ENCODE measurements at places on chromosomes 3 and 15.

- DNase-seq, result no peak
Observed at GRCh38 chr15:65192016-65192415, 6.9 kb upstream of the CLPX start.

GRCh38 chr3:86180696-86181095, 810.3 kb downstream of the VGLL3 start:
- DNase-seq, result no peak

DNA sequence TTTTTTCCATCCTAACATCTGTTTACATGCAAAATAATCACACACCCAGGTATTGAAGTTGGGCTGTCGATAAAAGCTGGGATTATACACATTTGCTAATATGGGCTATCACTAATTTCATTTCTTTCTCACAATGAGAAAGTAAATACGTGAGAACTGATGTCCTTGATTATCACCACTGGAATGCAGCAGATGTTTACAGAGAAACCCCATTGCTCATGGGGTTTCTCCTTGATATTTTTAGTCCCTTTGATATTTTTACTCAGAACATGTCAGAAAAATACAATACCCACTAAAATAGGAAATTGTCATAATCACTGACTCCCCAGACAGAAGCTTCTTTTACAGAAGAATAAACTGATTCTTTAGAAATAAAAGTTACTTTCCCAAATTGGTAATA, 535.1 kb upstream of the CCDC54 start:
- no peak for DNase-seq

- DNase-seq, result no peak
Observed at GRCh38 chr15:81941479-81941878, 104.3 kb downstream of the MEX3B start.

DNA sequence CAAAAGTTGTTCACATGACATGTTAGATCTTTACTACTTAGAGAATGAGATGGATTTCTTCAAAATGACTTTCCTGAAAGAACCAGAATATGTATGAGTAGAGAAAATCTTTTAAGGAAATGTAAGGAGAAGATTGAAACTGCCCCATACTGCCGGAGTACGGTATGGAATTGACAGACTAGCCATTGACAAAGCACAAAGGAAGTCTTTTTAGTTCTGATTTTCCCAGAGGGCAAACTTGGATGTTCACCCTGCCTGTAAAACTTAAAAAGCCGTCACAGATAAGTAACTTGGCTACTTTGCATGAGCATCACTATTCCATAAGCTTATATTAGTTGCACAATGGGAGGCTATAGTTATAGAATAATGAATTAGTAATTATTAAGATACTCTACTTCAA, 93.8 kb downstream of the NECTIN3 start:
- DNase-seq, result no peak

DNA sequence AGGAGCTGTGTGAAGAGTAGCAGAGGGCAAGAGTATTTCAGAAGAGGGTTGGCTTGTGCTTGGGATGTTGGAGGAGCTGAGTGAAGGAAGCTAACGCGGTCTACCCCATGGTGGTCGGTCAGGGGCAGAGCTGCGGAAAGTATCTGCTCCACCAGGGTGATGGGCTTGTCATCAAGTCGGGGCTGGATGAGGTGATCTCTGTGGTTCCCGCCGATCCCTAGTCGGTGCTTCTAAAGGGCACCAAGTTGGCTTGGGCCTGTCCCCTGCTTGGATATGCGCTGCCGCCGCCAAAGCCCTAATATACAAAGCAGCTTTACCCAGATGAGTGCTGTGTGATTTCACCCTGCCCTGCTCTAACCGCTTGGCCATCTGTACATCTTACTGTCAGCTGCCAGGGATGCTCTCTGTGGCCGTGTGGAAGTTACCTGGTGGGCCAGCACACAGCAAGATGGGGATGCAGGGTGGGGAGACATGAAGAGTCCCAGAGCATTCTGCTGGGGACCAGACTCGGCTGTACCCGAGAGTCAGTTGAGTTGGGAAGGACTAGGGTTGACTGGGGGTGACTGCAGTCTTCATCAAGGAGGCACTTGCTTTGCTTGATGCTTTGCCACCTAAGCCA, 226.1 kb upstream of the BHLHE40 start:
- no peak for DNase-seq

- no peak for DNase-seq
Observed at GRCh38 chr3:142501004-142501926, 53.4 kb upstream of the XRN1 start.

GRCh38 chr3:97871186-97871585, 49.4 kb downstream of the CRYBG3 start:
- no peak for DNase-seq

DNA sequence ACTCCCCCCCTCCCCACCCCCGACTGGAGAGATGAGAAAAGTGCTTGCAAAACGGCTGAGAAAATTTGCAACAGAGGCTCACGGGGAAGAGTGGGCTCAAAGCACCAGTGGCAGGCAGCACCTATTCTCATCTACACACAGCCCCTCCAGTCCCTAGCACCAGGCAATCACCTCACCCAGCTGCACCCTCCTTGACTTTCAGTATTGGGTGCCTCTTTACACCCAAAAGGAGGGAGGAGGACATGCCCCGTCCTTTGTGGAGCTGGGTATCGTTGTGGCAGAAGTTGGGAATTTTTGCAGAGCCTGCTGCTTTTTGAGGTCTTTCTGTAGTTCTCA, 182.8 kb upstream of the TOPAZ1 start:
- DNase-seq, result no peak

DNA sequence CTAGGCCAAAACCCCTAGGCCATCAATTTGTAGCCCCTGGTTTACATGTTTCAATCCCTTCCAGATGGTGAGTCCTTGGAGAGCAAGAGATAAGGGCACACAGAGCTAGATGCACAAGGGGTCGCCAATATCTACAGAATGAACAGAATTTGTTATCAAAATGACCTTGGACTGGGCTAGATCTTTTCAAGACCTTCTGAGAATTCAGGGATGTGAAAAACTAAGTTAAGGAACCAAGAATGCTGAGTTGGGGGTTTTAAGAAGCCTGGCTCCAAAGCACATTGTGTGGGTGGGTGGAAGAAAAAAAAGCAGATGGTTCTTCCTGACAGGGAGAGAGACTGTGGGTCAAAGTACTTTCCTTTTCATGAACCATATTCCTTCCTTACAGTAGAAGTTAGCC, 10.2 kb downstream of the CDCP1 start:
- DNase-seq, result no peak

- DNase-seq, result no peak
Observed at GRCh38 chr3:122936335-122936734, 91.2 kb downstream of the SEMA5B start.

GRCh38 chr3:68479779-68480178, 452.6 kb downstream of the TAFA4 start:
- no peak for DNase-seq

DNA sequence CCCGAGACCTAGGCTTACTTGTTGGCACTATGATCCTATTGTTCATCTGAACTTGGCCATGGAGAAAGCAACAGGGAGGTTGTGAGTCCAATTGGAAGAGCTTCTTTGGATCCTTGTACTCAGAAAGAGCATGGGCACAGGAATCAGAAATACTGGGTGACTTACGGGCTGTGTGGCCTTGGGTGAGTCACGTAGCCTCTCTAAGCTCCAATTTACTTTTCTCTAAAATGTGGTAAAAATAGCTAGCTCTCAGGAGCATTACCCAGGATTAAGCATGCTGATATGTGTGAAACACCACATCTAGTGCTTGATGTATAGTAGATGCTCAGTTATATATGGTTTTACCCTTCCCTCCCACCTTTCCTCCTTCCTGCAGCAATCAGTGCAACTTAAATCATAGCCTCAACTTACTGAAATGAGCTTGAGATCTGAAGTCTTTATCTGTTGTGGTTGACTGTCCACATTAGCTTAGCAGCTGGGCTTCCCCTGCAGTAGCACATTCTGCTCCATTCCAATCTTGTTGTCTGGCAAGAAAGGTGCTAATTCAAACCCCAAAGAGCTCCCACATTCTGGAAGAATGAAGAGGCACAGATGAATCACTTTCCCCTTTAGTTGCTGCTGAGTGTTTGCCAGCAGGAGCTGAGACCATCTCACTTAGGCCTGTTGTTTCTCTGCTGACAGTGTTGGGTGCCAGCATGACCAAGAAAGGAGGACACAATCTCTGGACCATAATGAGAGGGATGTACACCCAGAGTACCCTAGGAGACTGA, 299.1 kb upstream of the TRIM42 start:
- DNase-seq, result no peak

DNA sequence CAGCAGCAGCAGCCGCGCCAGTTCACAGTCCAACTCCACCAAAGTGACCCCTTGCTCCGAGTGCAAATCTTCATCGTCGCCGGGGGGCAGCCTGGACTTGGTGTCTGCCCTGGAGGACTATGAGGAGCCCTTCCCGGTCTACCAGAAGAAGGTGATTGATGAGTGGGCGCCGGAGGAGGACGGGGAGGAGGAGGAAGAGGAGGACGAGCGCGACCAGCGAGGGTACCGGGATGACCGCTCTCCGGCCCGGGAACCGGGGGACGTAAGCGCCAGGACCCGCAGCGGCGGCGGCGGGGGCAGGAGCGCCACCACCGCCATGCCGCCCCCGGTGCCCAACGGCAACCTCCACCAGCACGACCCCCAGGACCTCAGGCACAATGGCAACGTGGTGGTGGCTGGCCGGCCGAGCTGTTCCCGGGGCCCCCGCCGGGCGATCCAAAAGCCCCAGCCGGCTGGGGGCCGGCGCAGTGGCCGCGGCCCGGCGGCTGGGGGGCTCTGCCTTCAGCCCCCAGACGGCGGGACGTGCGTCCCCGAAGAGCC, 224.1 kb upstream of the IL12A start:
- no peak for DNase-seq

DNA sequence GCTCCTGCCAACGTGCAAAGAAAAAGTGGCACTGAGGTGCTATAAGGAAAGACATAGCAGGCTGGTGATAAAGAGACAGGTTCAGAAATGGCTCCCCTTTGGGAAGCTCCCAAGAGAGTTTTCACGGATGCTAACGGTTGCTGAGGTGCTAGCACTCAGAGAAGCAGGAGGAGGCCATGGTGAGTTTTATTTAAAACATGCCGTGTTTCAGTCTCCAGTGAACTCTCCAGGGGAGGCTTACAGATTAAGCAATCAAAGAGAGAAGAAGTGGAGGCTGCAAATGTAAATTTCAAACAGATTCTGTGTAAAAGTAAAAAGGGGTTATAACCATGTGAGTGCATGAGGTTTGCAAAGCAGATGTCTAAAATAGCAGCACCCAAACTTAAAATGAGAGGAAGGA, 346.2 kb downstream of the NTRK3 start:
- DNase-seq, result no peak

GRCh38 chr15:76776480-76776879, 128.7 kb downstream of the SCAPER start:
- DNase-seq, result no peak

DNA sequence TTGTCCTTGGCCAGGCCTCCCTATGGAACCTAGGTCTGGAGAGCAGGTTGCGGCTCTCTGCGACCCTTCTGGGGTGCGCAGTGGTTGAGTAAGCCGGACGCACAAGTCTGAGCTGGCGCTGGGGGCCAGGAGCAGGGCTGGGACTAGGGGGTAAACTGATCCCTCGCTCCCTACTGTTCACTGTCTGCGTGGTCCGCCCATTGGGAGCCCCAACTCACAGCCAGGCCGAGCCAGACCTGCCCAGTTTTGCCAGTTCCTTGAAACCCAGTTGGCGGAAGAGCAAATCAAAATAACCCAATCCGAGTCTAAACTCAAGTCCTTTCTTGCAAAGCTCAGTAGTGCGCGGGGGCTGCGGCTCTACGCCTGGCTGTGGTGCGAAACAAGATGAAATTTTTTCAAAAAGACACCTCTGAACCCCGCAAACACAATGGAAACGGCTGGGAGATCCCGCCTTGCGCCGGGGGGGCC, 17.5 kb downstream of the RGMA start:
- DNase-seq, result no peak

DNA sequence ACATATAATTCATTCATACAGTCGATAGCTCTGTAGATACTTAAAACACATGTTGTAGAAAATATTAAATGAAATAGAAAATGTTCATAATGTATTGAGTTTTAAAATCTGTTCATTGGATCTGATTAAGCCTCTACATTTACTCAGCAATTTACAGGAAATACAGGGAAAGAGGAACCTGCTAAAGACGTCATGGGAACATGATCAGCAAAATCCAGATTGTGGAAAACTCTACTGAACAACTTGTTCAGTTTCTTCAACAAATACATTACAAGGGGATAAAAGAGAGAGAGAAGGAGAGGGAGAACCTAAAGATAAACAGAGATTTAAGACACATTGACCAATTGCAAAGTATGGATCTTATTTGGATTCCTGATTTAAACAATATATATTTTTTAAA, 46.7 kb downstream of the KLHL6 start:
- DNase-seq, result no peak

DNA sequence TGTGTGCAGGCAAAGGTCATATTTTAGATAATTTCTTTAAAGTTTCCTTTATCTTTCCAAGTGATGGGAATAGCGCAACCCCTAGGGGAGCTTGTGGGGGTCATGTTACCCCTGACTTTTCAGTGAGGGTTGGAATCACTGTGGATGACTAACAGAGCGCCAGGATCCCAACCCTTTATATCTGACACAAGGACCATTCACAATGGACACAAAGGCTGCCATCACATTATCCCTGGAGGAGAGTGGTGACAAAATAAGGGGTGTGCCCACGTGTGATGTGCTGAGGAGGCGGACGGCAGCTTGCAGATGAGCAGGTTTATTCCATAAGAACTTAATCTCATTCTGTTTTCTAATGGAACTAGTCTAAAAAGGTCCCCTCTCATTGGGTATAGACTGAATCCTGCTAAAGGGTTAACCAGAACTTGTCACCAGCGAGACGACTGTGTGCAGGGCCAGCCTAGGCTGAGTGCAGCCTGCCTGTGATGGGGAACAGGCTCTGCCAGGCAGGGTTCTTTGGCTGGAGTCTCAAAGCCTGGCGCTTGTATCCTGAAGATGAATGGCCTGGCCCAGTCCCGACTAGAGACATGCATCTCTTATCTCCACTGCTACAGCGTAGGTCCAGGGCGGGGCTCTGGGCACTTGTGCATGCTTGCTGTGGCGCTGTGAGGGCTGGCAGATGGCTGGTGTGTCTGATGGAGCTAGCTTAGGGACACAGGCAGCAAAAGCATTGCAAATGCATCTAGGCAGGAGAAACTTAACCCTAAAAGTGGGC, 50.2 kb downstream of the CHDH start:
- DNase-seq, result no peak

DNA sequence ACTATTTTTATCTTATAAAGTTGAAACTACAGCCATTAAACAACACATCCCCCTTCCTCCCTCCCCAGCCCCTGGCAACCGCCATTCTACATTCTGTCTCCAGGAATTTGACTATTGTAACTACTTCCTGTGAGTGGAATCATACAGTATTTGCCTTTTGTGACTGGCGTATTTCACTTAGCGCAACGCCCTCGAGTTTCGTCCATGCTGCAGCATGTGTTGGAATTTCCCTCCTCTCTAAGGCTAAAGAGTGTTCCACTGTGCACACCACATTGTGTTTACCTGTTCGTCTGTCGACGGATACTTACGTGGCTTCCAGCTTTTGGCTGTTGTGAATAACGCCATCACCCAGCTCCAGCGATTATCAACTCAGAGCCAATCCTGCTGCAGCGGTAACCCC, 52.0 kb upstream of the DLG1 start:
- no peak for DNase-seq

GRCh38 chr15:57589754-57590153, 1.9 kb upstream of the MYZAP start:
- DNase-seq, result no peak
